Muscle of arm (tissue), 14 donors: ENCODE measurements at places on chromosomes 2 and 18. TPM values are rescaled to one million over a fixed set of nuclear protein-coding genes. Genes with fewer than 3 reads are reported as not detected.

DNA sequence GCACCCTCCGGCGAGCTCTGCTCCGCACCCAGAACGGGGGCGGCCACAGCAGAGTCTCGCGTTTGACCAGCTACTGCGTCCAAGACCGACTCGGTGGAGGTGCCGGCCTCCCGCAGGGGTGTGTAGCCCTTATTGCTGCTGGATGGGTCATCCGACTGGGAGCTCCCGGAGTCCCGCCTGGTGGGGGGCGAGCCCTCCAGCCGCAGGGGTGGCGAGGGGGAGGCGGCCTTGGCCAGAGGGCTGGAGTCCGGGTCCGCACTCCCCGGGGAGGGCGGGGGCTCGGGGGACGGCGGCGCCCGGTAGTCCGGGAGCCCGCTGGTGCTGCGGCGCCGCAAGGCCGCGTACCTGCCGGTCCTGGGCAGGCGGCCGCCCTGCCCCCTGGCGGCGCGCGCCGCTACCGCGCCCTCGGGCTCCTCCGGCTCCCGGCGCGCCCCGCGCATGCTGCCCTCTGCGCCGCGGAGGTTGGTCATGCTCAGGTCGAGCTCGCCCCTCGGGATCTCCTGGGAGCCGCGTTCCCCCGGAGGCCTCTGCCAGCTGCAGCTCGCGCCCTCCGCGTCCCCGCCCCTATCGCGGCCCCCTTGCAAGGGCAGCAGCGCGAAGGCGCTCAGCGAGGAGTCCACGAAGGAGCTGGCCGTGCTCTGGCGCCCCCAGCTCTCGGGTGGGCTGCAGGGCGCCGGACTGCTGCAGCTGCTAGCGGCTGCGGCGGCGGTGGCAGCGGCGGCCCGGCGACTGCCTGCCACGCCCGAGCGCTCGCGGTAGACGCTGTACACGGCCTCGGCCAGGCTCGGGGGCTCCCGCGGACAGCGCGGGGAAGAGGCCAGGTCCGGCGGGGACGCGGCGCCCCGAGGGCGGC lies 4.8 kb downstream of the TMEM200C start:
- no peak for DNase-seq

GRCh38 chr2:73297151-73297559 lies 3.8 kb upstream of the EGR4 start:
- no peak for DNase-seq

- no peak for DNase-seq
These were observed 42.7 kb upstream of the EVA1A start for GRCh38 chr2:75603477-75603876.

DNA sequence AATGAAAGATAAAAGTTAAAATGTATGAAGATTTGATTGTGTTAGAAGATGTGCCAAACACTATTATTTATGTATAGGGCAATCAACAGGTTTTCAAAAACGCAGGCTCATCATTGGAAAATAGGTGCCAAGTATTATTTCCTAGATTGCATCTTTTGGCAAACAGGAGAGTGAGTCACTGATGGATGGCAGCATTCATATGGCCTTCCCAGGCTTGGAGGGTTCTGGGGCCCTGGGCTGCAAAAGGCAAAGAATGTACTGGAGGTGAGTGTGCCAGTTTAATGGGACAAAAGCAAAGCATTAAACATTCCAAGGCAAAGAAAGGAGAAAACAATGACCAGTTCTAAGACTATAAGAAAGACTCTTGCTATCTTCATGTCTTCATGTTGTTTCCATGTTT lies 379.4 kb downstream of the RIT2 start:
- no peak for DNase-seq

FEV gene
- 0.12 TPM for polyA plus RNA-seq
